Stimulated activated CD8-positive, alpha-beta memory T cell treated with anti-CD3 and anti-CD28 coated beads, Interleukin-2, amount 100 ng/mL, for 1 hour (primary cell): ENCODE measurements at places on chromosomes 4 and X.

DNA sequence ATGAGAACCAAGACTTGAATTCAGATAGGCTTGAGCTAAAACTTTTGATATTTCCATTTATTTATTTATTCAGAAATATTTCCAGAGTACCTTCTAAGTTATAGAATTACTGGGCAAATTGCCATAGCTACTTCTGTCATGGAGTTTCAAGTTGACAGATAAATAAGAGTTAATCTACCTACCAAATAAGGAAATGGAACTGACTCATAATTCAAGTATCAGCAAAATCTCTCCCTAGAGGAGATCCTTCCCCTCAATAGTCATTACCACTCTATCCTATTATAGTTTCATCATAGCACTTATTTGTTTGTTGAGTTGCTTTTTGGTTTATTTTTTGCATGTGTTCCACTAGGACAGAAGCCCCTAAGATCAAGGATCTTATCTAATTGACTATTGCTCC, 48.8 kb upstream of the CCSER1 start:
- no peak for DNase-seq

DNA sequence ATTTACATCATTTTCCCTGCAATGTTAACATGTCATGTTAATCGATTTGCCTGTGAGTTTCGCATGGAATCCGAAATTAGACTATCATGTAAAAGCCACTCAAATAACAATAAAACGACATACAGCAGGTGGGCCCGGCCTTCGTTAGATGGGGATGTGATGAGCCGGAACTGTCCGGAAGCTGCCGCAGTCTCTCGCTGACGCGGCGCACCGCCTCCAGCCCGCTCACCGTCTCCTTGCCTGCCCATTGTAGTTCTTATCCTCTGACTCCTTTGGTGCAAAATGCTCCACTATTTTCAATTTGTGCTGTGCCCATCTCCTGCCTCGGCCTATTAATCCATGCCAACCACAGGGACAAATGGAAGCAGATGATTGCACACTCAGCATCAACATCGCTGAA, 877.5 kb upstream of the TENM3 start:
- no peak for DNase-seq

DNA sequence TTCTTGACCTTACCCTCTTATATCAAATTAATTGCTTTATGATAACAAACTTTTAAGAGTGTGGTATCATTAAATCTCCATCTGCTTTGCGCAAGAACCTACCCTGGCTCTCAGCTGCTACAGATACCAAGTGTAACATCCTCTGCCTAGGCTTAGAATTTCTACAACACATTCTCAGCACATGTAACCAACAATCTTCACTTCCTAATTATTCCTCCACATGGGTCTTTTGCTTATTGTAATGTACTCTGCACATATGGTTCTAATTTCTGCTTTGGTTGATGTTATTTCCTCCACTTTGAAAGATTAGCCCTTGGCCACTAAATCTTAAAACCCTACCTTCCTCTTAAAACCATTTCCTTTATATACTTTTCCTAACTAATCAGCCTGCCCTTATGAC, 242.4 kb downstream of the ARHGAP24 start:
- no peak for DNase-seq

DNA sequence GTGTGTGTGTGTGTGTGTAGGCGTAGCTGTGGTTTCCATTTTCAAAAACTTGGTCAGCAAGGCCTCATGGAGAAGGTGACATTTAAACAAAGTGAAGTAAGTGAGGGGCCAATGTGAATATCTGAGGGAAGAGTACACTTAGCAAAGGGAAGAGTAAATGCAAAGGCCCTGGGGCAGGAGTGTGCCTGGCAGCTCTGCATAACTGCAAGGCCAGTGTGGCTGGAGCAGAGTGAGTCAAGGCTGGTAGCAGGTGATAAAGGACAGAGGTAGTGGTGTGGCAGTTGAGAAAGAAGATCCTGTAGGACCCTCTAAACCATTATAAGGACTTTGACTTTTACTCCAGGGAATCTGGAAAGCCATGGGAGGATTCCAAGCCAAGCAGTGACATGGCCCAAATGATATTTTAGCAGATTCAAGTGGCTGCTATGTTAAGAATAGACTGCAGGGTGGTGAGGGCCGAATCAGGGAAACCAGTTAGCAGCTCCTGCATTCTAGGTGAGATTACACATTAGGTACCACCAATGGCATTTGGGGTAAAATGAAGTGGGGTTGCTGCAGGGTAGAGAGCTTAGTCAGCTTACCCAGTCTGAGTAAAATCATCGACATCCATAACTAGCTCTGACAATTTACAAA, 5.9 kb upstream of the TBC1D1 start:
- DNase-seq = no peak

- DNase-seq = no peak
Observed at GRCh38 chr4:7805533-7806337, 133.9 kb downstream of the AFAP1 start.

GRCh38 chr4:84498935-84499623, at the start of gene NKX6-1:
TSS of gene NKX6-1 (minus strand) at chr4:84499292. CDS start at chr4:84498228, 1,064 bp downstream.
- DNase-seq = no peak

DNA sequence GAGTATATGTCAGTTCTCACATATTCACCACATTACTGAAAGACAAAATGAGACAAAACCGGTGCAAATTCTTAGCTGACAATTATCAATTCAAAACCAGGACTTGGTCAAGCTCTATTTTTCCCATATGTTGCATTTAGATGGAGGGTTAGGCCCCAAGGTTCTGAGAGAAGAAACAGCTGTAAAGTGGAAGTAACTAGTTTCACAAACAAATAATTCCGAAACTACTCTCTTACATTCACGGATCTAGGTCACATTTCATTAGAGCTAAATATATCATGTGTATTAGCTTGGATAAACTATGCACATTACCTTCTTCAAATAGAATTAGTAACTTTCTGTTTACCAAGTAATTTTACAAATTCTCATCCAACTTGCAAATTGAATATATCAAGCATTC, 3.7 kb upstream of the GABRA2 start:
- DNase-seq = no peak

- DNase-seq = no peak
Observed at GRCh38 chrX:18436017-18436416, 10.6 kb downstream of the CDKL5 start.

GRCh38 chr4:8026453-8026852, 86.8 kb upstream of the AFAP1 start:
- no peak for DNase-seq

GRCh38 chr4:8916906-8917305, 45.3 kb upstream of the HMX1 start:
- DNase-seq = no peak

DNA sequence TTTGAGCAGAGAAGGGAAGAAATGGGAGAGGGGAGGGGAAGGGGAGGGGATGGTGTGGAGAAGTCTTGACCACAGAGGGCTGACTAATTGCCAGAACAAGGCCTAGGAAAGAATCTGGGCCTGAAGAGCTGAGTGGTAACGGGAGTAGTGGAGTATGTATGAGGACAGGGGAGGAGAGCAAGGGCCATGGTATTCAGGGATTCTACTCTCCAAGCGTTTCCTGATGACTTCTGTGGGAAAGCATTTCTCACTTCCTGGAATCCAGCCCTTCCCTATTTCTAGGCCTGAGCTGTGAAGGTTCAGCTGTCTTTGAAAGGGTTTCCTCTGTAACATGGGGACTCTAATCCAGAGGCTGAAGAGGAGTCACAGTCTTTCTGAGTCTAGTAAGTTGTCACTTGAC, 19.7 kb upstream of the SOX3 start:
- DNase-seq = no peak

- no peak for DNase-seq
Observed at GRCh38 chrX:17039826-17040225, 93.4 kb downstream of the REPS2 start.
